ENCODE measurements at places on chromosomes 13 and 19.

- DNase-seq, result peak; percentile 91
Measured at GRCh38 chr19:53365134-53365898, at the start of gene ZNF525. Gene ZNF525 (plus strand): TSS chr19:53365705. CDS start chr19:53372282, 6,577 bp downstream.

- no peak for DNase-seq
Measured at GRCh38 chr13:90099847-90100246, 1247.6 kb upstream of the MIR17HG start.

- no peak for DNase-seq
Measured at GRCh38 chr19:30419568-30420180, 47.5 kb downstream of the ZNF536 start.

DNA sequence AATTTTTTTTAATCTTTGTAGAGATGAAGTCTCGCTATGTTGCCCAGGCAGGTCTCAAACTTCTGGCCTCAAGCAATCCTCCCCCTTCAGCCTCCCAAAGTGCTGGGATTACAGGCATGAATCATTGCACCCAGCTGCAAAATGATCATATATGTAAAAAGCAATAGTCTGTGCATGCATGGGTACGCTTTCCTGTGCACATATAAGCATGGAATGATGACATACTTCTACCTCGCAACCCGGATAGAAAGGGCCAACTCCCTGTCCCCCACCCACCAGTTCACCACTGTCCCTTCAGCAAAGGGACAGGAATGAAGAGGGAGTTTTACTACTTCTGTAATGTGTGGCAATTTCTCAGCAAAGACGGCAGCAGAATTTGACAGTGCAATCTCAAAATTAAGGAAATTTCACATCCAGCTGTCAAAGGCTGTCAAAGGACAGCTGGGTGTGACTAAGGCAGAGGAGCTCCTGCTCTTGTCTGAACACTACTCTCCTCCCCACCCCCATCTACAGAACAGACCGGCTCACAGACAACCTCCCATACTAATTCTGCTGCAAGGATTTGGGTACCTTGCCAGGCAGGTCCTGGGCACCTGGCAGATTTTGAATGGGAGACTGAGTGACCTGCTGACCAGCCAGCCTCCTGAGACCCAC lies 95.6 kb downstream of the TSHZ3 start:
- no peak for DNase-seq

DNA sequence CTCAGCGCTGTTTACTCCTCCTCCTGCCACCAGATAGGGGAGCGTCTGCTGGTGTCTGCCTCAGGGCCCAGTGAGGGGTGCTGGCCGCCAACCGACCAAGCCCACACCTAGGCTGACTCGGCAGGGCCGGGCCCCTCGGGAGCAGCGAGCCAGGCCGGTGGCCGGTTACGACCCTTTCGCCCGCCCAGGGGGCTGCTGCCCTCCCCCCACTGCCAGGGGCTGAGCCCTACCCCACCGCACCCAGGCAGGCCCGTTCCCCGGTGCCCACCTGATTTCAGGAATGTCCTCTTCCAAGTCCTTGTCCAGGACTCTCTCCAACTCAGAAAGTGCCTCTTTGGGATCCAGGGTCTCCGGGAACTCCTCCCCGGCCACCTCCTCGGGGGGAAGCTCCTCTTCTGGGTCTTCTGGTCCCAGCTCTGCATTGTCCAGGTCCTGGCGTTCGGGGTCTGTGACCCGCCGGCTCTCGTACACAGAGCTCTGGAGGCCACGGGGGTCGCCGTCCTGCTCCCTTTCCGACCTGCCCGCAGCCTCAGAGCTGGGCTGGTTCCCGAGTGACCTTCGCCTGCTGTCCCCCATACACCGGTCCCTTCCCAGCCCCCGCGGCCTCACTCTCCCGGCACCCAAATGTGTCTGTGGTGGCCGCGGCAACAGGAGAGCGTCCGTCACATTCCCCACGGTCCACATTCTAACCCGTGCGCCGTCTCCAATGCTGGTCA lies 31.0 kb upstream of the MIER2 start:
- no peak for DNase-seq

DNA sequence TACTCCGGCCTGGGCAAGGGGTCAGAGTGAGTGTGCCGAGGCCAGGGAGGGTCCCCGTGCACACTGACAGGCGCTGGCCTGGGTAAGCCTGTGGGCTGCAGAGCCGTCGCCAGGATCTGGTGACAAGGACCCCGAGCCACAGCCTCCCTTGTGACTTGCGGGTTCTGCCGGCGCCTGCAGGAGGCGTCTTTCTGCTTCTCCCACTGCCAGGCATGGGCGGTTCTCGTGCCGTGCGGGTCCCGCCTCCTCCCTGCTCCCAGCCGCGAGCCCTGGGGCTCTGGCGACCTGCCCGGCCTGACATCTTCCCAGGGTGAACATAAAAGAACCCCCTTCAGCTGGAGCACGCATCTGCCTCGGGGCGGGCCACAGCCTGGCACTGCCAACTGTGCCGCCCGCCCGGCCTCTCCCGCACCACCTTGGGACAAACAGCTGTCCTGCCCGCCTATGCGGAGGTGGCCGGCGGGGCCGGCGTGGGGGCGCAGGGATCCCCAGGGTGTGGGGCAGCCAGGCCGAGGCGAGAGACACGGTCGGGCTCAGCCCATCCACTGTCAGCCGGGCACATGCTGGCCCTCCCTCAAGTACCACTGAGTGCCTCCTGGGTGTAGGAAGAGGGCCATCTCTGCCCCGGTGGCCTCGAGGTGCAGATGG lies 1.5 kb upstream of the HCN2 start:
- DNase-seq, result peak; percentile 68

- no peak for DNase-seq
Measured at GRCh38 chr13:37586164-37586563, 12.4 kb downstream of the POSTN start.

- DNase-seq, result no peak
Measured at GRCh38 chr19:3572855-3573161, at the start of gene HMG20B. Gene HMG20B (plus strand): TSS chr19:3572944. CDS start chr19:3573310, 366 bp downstream.

DNA sequence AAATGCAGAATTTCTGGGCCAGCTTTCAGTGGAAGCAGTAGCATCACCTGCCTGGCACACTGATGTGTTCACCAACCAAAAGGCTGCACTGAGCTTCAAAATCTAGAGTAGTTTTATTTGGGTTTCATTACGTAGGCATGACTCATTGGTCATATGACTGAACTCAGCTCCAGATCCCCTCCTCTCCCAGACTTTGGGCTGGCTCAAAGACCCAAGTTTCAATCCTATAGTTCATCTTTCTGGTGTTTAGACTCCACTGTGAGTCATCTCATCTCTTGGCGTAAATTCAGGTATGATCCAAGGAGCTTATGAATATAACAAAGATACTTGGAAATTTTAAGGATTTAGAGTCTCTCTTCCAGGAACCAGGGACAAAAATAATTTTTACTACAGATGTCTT lies 17.7 kb downstream of the ZMYM5 start:
- DNase-seq, result no peak

All from stimulated activated CD4-positive, alpha-beta T cell treated with anti-CD3 and anti-CD28 coated beads, Interleukin-12 subunit alpha, Interleukin-12 subunit beta, amount 100 ng/mL, for 24 hours (primary cell).